ENCODE measurements at places on chromosomes 7 and 10.

- DNase-seq, result no peak
Observed at GRCh38 chr10:51691135-51691534, 8.3 kb downstream of the CSTF2T start.

DNA sequence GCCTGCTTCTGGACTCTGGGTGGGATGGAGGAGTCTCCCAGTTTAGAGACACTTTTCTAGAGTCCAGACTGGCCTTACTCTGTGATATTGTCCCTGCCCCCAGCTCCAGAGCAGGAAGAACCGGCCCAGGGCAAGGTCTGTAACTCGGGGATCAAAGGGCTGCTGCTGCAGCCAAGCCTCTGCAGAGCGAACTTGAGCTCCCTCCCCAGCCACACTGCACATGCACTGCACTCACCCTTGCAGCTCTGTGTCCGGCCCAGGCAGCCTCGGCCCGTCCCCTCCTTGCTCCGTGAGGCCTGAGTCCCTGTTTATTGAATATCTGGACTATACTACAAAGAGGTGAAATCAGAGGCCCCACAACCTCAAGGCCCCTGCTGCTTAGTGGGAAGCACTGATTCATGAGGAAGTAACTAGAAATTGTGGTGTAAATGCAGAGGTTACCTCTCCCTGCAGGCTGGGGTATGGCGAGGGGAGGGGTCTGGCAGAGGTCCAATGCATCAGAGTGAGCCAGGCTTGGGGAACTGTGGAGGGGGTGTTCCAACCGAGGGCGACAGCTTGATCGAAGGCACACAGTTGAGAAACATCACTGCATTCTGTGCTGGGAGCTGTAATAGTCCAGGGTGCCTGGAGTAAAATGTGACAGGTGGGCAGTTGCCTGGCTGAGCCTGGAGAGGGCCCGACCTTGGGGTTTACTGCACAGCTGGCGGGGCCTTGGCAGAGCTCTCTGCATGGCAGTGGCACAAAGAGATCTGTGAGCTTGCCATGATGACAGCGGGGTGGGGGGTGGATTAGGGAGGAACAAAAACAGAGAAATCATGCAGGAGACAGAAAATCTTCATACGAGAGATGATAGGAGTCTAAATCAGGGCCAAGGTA is 49.1 kb downstream of the AOC1 start:
- DNase-seq, result no peak

- DNase-seq, result no peak
Observed at GRCh38 chr7:128100949-128101713, 69.9 kb upstream of the LRRC4 start.

GRCh38 chr7:3069771-3070449 is 26.2 kb upstream of the CARD11 start:
- no peak for DNase-seq

- DNase-seq, result no peak
Observed at GRCh38 chr10:48501226-48501625, 103.6 kb downstream of the ARHGAP22 start.

DNA sequence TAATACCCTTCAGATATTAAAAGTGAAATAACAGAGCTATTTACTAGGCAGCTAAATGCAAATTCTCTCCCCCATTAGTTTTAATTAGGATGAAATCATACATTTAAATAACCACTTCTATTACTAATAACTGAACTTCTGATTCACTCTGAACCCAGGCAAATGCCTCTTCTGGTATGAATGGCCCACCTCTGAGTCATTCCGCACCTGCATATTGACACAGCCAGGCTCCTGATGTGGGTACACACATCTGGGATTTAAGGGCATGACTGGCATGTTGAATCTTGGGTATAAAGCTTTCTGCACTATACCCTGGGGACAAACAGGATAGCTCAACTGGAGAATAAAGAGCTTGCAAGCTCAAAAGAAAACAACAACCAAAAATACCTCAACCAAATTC is 140.9 kb downstream of the AUTS2 start:
- DNase-seq, result no peak

GRCh38 chr7:80088705-80089104 is 45.9 kb upstream of the GNAI1 start:
- DNase-seq, result no peak

- DNase-seq, result no peak
Observed at GRCh38 chr7:15554081-15554480, 7.7 kb downstream of the AGMO start.

DNA sequence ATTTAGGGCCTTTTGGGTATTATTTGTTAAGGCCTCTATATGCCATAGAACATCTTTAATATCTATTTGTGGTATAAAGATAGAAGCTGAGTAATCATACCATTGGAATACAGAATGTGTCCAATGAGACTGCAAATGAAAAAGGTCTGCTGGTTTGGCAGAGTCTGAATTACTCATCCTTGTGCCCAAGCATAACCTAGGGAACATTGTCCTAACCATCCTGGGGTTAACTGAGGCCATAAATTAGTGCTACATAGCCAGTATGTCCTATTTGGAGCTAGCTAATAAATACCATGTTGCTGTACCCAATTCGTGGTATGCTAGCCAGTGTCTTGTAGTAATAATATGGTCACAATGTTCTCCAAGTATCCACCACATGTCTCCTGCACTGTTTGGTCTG is 117.1 kb downstream of the ANKRD26 start:
- no peak for DNase-seq

DNA sequence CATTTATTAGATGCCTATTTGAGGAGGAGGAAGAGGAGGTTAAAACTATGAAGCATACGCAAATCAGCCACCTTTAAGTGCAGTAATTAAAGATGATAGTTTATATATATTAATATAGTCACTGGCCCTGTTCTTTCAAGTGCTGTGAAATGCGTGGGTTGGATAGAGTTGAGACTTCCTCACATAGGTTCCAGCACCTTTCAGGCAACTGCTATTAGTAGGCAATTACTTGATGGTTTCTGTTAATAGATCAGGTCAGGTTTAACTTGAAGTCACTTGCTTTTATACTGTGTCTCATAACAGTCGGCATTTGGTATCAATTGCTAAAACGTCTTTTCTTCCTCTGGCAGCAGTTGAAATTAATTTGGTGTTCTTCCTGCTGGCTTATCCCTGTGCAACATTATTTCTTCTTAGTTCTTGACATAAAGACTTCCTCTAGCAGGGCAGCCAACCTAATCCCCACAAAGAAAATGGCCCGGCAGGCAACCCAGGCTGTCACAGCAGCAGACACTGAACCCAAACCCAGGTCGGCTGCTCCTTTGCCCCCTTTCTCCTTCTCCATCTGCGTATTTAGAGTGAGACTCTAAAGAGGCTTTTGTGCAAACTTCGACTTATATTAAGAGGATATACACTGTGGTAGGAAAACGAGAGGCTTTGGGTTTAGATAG is 35.3 kb upstream of the BET1 start:
- DNase-seq, result no peak

- DNase-seq, result no peak
Observed at GRCh38 chr10:104240078-104240477, 7.9 kb upstream of the CFAP43 start.

DNA sequence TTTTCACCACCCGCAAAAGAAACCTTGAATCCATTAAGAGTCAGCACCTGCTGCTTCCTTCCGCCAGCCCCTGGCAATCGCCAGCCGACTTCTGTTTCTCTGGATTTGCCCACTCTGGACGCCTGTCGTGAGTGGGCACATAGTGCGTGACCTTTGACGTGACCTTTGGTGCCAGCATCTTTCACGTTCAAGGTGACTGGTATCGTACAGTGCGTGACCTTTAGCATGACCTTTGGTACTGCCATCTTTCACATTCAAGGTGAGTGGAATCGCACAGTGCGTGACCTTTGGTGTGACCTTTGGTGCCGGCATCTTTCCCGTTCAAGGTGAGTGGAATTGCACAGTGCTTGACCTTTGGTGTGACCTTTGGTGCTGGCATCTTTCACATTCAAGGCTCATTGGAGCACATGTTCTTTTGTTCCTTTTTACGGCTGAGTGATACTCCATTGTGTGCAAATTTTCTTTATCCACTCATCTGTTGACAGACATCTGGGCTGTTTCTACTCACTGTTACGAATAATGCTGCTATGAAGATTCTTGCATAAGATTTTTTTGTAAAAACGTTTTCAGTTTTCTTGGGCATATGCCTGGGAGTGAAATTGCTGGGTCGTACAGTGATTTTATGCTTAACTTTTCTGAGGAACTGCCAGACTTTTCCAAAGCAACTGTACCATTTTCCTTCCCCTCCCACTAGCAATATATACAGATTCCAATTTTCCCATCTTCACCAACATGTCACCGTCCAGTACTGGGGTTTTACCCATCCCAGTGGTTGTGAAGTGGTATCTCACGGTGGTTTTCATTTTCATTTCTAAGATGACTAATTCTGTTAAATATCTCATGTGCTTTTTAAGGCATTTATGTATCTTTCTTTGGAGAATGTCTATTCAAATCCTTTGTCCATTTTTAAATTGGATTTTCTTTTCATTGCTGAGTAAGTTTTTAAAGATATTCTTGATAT is 145.3 kb downstream of the DIP2C start:
- DNase-seq, result no peak

DNA sequence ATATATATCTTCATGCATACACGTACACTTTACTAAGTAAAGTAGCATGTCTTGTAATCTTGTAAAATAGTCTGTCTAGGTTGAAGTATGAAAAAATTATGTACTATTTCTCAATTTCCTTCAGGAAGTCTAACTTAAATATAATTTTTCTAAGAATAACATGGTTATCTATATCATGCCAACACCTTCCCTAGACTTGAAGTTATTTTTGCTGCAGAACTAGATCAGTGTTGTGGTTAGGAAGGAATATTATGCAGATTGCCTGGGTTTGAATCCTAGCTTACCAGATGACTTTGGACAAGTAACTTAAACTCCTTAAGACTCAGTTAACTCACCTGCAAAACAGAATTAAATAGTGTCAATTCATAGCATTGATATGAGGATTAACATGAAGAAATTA is 142.2 kb upstream of the SEMA3A start:
- DNase-seq, result no peak

DNA sequence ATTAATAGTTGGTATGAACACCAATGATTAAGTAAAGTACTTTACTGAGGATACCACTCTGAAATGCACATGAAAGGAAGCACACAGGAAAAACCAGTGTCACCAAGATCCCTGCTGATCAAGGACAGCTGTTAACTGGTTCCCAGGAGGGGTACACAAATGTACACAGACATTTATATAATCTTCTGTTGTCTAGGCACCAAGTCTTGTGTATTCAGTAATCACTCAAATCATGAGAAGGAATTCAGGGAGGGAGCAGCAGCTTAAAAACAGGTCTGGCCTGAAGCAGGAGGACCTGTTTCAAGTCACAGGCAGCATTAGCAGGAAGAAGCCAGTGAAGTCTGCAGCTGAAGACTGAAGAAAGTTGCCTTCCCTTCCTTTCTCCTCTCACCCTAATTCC is 18.7 kb downstream of the MPP7 start:
- no peak for DNase-seq

DNA sequence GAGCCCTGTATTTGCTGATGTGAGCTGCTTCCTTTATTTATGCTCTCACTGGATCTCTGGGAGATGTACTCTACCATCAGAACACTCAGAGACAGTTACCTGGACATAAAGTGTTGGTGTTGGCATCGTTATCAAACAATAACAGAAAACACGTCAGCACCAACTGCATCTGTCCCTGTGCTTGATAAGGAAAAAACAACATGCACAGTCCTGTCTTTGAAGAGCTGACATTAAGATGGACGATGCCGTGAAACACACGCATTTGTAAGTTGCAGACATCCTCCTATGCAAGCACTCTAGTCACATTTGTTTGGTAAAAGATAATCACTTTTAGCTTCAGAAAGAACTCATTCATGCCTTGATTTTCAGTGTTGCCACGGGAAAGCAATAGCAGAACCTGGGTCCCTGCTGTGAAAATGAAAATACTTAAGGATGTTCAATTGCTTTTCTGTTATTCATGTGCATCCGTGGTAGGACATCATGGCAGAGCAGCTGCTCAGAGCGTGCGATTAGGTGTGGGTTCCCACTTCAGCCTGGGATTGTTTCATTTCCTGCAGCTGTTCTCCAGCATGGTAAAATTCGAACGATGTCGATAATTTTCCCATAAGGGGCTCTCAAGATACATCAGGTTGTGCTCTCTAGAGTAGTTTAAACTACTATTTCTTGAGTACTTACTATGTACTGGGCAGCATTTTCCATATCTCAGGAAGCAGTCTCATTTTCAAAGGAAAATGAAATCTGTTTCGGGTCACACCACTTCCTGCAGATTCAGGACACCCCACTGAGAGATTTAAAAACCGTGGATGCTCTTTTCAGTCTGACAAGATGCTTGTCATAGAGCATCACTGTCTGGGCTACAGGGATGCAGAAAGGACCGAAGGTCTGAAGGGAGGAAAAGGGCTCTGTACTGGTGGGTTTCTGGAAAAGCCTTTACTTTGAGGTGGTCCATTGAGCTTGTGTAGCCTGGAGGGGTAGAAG is 248.7 kb downstream of the CAMK1D start:
- DNase-seq, result no peak

DNA sequence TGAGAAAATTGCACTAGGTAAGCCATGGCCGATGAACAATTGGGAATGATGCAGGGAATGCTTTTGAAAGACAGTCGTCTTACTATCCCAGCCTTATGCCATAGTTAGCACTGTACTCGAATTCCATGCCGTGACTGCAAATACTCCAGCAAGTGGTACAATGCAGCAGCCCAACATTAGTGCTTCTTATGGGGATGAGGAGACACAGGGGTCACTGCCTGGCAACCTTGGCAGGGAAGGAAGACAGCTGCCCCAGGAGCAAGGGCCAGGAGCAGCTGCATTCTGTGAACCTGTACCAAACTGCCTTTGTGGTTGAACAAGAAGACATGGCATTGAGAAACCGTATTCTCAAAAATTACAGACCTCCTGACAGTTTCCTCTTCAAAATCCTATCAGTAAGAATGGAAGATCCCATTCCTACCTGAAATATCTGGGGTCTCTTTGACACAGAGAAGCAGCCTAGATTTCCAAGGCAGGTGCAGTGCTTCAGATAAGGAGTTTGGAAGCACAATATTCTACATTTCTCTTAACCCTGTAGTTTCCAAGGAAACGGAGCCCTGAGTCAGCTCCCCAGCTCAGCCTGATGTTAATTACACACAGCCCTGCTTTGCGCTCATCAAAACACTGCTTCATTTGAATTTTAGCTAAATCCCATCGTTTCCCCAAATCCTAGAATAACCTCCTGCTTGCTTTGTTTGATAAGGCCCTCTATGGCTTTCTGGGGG is 49.0 kb upstream of the FRMD4A start:
- DNase-seq, result no peak

GRCh38 chr10:4623757-4624420 is 202.1 kb upstream of the AKR1E2 start:
- no peak for DNase-seq

DNA sequence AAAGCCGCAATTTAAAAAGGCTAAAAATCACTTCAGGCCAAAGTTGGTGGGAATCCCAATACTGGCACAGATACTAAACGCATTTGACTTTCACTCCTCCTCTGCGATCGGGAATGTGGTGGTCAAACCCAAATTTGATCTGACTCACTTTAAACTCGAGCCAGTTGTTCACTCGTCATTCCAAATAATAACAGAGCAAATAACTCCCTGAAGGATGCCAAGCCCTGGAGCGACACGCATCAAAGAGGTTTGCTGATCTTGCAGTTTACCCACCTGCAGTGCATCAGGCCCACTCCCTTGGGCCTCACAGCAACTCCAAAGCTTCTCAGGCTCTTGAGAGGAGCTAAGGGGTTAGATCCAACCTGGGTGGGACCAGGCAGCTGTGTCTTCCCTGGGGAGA is 12.2 kb downstream of the PTN start:
- no peak for DNase-seq

Data from effector memory CD4-positive, alpha-beta T cell (primary cell).